ENCODE measurements at places on chromosomes 11 and 22. TPM values are rescaled to one million over a fixed set of nuclear protein-coding genes. Genes with fewer than 3 reads are reported as not detected.

DNA sequence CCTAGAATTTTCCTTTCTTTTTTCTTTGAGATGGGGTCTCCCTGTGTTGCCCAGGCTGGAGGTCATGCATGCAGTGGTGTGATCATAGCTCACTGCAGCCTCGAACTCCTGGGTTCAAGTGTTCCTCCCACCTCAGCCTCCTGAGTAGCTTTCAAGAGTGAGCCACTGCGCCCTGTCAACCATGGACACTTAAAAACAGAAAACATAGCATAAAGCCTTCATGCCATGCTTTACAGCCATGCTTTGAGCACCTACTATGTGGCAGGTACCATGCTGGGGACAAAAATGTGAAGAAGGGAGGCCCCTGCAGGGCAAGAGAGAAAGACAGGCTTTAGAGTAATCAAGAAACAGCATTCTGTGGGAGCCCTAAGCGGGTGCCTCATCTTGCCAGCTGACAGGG, 13.7 kb upstream of the GNB1L start:
- no peak for DNase-seq

- no peak for DNase-seq
Measured at GRCh38 chr22:38162881-38163843, 18.5 kb downstream of the PLA2G6 start.

DNA sequence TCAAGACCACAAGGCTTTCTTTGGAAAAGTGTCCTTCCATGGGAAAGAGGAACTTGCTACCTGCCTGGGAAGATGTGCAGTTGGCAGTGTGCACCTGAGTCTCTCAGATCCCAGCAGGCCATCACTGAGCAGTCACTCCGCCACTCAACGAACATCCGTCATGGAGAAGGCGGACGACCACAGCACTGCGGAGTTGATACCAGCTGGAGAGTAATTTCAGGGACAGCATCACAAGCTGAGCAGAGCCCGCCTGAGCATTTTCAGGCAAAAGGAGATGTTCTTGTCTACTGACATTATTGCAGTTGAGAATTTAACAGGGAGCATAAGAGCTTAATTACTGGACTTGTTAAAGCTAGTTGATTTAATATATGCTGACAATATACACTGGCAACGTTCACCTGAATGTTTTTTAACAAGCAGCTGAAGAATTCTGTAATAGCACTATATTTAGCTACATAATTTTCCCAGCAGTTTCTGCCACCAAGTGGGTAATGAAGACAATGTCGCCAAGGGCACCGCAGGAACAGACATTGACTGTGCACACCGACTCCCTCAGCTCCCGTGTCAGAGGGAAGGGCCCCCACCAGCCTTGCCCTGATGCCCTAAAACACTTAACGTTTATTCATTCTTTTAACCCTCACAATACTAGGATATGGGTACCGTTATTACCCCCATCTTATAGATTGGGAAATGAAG, 52.4 kb upstream of the ARFGAP3 start:
- no peak for DNase-seq

The OTOG gene
- total RNA-seq = not detected

DNA sequence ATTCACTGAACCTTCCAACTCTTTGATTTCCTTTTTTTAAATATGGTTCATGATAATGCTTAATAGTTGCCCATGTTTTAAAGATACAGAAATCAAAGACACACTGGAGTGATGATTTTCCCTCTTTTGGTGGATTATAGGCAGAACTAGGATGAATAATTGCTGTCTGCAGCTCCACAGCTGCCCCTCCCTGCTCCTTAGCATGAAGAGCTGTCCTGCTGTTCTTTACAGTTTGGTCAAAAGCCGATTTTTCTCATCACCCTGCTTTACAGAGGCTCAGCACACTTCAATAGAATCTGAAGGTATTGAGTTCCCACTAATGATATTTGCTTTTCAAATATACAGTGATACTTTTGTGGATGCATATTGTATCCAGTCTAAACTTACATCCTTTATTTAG, 202.6 kb downstream of the AASDHPPT start:
- DNase-seq = no peak

- no peak for DNase-seq
Measured at GRCh38 chr11:123231777-123232176, 36.7 kb upstream of the CLMP start.

- no peak for DNase-seq
Measured at GRCh38 chr11:89583580-89583979, 92.4 kb upstream of the NOX4 start.

- no peak for DNase-seq
Measured at GRCh38 chr11:78061088-78061920, 2.4 kb upstream of the THRSP start.

The H19 gene
- 0.17 TPM for total RNA-seq

The MMP10 gene
- not detected for total RNA-seq

DNA sequence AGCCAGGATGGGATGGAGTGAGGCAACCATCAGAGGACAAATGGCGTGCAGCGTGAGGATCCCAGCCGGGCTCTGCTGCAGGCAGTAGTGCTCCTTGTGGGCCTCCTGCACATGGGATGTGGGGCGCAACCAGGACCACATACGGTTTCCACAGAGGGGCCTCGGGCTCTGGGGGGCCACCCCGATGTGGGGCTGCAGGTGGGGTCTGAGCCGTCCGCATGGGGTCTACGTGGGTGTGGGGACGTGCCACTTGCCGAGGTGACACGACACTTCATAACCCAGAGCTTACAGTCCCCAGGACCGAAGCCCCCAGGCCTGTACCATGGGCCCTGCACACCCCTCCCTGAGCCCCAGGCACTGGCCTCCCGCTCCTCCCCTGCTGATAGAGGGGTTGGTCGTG, 10.8 kb downstream of the TTLL8 start:
- no peak for DNase-seq

DNA sequence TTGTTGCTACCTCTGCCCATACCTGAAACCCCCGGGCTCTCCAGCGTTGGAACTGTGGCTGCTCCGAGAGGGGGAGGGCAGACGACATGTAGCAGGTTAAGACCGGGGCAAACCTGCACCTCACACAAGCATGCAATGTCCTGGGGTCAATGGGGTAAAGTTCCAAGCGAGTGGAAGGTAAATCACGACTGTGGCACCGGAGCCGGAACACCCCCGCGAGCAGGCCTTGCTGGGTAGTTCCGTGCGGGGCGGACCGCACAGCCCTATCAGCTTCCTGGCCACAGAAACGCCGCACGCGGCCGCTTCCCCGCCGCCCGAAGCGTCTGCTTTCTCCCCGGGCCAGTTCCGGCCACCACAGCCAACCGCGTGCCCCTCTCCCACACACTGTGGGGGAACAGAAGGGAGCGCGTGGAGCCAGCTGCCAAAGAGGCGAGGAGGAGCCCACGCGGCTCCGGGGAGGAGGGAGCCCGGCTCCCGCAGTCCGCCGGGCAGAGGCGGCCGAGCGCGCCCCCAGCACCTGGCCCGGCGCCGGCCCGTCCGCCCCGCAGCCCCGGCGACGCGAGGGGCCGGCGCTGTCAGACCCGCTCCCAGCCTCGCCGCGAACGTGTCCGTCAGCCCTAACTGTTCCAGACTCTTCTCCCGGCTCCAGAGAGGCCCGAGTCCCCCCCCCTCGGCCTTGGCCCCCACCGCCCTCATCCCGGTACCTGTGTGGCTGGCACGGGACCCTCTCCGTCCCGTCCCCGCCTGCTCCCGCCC, 1.6 kb downstream of the SPTBN2 start:
- no peak for DNase-seq

- DNase-seq = no peak
Measured at GRCh38 chr22:20508815-20509271, 1.4 kb downstream of the MED15 start.

DNA sequence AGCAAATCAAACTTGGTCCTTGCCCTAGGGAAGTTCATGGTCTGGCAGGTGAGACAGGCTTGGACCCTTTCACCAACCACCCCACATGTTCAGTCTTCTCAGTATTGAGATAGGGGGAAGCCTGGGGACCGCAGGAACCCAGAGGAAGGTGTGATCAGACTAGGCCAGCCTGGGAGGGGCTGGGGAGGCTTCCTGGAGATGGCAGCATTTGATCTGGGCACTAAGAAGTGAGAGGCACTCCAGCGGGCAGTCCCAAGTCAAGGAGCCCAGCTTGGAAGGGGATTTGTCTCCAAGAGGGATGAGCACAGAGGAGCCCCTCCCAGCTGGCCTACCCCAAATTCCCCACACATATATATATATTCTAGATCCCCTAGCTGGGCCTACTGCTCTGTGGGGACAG, 5.4 kb downstream of the LRRC32 start:
- no peak for DNase-seq

The CALCB gene
- total RNA-seq = not detected

GRCh38 chr22:17742527-17742902, 31.8 kb downstream of the BID start:
- DNase-seq = peak; percentile 48

The TEX54 gene
- not detected for total RNA-seq

The UBQLNL gene
- 0.34 TPM for total RNA-seq

DNA sequence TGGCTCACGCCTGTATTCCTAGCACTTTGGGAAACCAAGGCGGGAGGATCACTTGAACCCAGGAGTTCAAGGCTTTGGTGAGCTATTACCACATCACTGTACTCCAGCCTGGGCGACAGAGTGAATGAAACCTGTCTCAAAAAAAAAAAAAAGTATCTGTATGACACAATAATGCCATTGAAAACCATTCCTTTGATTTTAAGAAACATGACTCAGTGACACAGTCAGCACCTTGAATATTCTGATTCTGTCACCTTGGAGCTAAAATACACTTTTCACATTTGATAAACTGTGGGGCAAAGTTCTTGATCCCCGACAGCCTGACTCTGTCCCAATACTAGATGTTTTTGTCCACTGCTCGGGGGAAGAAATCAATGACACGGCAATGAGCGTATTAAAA, 16.7 kb upstream of the ELFN2 start:
- no peak for DNase-seq

- DNase-seq = peak; percentile 42
Measured at GRCh38 chr22:50674606-50675552, 2.3 kb downstream of the SHANK3 start.

GRCh38 chr11:2860636-2861035, 24.9 kb downstream of the CDKN1C start:
- peak; percentile 70 for DNase-seq

The ZNF215 gene
- 1.0 TPM for total RNA-seq

The KIF18A gene
- total RNA-seq = 43.7 TPM

The NCAPD3 gene
- 47.7 TPM for total RNA-seq

DNA sequence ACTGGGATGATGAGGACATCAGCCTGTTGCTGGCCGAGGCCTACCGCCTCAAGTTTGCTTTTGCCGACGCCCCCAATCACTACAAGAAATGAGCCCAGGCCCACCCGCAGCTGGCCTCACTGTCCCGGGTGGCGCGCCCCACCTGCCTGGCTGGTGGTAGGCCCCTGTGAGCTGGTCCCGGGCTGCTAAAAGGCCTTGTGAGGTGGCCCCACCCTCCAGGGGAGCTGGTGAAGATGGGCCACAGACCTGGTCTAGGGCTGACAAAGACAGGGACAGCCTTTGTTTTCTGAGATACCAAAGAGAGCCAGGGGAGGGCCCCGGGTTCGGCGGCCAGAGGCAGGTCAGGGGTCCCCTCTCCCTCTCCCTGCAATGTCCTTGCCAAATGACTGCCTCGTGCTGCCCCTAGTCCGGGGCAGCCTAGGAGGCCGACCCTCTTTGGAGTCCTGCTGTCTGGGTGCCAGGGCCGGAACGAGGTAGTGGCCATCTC, 411.1 kb downstream of the TBC1D22A start:
- DNase-seq = no peak

The ANO5 gene
- total RNA-seq = not detected
